GM10248 (cell line): ENCODE measurements at places on chromosomes 5 and 9.

GRCh38 chr9:85469041-85469440 lies 272.7 kb downstream of the AGTPBP1 start:
- no peak for DNase-seq

GRCh38 chr5:66246608-66247007 lies 102.5 kb downstream of the SREK1 start:
- no peak for DNase-seq

- DNase-seq: no peak
Observed at GRCh38 chr5:14174230-14174636, 31.1 kb downstream of the TRIO start.

- DNase-seq: no peak
Observed at GRCh38 chr5:63794979-63795378, 167.3 kb downstream of the HTR1A start.

GRCh38 chr5:10563110-10563944 lies 543 bp upstream of the ANKRD33B start:
- DNase-seq: peak; percentile 77

- DNase-seq: no peak
Observed at GRCh38 chr5:175745210-175745609, 87.3 kb downstream of the HRH2 start.

- no peak for DNase-seq
Observed at GRCh38 chr9:129665814-129666520, 520 bp downstream of the PRRX2 start.

- DNase-seq: no peak
Observed at GRCh38 chr5:91028499-91028956, 354.6 kb downstream of the ARRDC3 start.

DNA sequence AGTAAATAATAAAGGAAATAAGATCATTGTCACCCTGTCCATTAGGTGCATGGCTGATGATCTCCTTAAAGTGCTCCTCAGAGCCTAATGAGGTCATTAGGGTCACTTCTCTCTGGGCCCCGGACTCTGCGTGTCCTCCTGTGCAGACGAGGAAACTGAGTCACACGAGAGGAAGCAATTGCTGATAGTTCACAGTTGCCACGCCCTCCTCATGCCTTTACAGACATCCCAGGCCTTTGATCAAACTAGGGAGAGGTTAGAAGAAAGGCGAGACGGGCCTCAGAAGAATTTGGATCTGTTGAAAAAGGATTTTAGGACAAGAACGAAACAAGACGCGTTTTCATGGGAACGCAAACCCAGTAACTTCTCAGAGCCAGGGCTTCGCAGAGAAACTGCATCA lies 32.0 kb upstream of the MSX2 start:
- no peak for DNase-seq

DNA sequence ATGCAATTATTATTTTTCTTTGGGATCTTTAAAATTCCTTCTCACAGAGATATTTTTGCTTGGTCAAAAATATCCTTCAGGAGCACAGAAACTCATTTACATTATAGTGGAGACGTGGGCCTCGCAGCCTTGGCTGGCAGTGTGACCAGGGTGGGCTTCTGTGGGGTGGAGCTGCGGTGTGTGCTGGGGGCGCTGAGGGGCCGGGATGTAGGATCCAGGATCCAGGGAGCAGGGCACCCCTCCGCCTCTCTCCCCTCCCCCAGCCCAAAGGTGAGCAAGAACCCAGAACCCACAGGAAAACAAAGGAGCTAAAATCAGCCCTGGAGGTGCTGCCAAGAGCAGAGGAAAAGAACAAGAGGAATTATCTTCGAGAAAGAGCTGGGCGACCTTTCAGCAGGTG lies 79.1 kb upstream of the OLFM1 start:
- no peak for DNase-seq

GRCh38 chr9:33167972-33168461 lies 881 bp upstream of the B4GALT1 start:
- no peak for DNase-seq

- DNase-seq: no peak
Observed at GRCh38 chr5:11171236-11171635, 410.2 kb upstream of the DAP start.

GRCh38 chr9:128244837-128245231 lies 31.0 kb downstream of the GOLGA2 start:
- DNase-seq: no peak

DNA sequence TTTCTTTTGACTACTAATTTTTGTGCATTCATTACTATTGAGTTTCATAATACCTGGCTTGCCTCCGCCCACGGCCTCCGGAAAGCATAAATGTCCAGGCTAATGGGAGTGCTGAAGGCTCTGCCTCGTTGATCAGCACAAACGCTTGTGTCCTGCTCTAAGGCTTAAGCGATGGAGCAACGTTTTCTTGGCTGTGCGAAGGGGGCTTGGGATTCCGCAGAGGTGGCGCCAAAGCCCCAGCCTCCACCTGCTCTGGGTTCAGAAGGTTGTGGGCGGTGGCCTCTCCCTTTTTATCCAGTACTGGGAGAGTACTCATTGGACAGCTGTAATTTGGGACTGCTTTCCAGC lies 19.7 kb downstream of the ANXA2R start:
- DNase-seq: no peak

DNA sequence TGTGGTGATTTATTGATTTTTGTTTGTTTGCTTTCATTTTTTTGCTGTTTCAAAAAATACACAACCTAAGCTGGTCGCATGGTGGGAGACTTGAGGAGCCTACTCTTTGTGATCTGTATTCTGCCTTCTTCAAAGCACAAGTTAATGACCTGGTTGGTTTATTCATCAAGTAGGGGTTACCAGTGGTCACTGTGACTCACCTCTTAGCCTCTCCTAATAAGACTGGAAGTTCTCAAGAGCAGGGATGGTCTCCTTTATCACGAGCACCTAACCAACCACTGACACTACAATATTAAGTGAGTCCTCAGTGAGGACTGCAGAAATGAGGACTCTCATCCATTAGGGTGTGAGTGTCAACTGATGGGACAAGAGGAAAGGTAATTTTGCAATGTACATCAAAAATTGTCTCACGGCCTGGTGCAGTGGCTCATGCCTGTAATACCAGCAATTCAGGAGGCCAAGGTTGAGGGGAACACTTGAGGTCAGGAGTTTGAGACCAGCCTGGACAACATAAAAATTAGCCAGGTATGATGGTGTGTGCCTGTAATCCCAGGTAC lies 13.6 kb upstream of the MTMR12 start:
- no peak for DNase-seq

DNA sequence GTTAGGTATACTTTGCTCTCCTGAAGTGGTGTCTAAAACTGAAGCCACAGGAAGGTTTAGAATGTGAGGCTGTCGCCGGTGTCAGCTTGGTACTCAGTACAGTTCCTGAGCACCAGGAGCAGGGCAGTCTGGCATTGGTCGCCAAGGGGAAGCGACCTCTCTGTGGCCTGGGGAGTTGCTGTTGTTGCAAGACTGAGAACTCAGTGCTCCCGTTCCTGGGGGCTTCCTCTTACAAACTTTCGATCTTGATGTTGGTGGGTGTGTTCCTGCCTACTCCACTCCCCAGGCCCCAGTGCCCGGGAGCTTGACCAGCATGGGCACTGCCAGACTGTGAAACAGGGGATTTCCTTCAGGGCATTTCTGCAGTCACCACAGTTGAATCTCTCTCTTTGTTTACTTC lies 52.4 kb upstream of the PPARGC1B start:
- DNase-seq: no peak

DNA sequence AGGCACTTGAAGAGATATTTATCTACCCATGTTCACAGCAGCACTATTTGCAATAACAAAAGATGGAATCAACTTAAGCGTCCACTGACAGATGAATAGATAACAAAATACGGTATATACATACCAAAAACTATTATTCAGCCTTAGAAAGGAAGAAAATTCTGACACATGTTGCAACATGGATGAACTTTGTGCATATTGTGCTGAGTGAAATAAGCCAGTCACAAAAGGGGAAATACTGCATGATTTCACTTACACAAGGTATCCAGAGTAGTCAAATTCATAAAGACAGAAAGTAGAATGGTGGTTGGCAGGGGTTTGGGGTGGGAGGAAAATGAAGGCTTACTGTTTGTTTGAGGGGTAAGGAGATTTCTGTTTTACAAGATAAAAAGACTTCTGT lies 66.0 kb downstream of the FBN2 start:
- no peak for DNase-seq

- no peak for DNase-seq
Observed at GRCh38 chr5:4700069-4700468, 440.1 kb upstream of the ADAMTS16 start.

DNA sequence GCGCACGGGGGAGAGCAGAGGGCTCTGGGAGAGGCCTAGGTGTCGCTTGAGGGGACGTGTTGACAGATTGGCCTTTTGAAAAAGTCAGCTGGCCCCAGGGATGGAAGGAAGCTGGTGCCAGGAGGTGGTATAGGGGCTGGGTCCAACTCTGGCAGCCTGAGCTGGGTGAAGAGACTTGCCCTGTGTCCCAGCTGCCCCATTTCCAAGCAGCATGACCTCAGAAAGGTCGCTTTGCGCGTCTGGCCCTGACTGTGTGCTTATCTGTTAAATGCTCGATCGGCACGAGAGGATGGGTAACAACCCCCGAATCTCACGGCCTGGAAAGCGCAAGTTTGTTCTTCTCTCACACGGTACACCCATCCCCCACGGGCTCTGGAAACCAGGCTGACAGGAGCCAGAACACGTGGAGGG lies 31.2 kb upstream of the LAMC3 start:
- no peak for DNase-seq

GRCh38 chr5:149387982-149388381 lies 8.9 kb upstream of the IL17B start:
- no peak for DNase-seq

DNA sequence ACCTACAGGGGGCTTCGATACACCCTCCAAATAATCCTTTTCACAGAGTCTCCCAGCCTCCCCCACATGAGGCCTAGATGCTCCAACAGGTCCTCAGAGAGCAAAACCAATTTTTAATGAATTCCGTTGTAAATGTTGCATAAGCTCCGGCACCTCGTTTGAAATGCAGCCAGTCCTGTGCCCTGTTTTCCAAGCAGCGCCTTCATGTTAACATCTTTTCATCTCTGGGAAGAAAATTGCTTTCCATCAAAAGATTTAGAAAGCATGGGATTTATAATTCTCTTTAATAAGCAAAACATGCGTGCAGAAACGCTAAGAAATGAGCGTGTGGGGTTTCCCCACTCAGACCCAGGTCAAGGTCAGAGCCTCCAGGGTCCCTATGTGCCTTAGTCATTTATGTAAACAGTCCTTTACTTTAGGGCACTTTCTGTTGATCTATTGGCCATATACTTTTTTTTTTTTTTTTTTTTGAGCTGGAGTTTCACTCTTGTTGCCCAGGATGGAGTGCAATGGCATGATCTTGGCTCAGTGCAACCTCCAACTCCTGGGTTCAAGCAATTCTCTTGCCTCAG lies 177.5 kb upstream of the S1PR3 start:
- DNase-seq: no peak

DNA sequence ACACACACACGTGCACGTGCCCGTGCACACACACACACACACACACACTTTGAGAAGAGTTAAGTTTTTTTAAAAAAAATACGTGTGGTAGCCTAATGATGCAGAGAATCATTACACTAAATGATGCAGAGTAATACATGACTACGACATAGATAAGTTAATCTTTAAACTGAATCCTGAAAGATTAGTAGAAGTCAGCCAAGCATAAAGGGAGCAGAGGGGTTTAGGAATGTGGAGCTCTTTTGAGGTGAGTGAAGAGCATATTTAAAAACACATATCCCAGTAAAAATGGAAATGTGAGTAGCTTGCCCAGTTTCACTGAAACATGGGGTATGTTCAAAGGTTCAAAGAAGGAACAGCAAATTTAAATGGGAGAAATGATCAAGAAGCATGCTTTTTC lies 61.3 kb upstream of the TYRP1 start:
- DNase-seq: no peak

GRCh38 chr5:116242343-116242742 lies 157.5 kb downstream of the COMMD10 start:
- DNase-seq: no peak

GRCh38 chr5:109691996-109692395 lies 2.3 kb downstream of the MAN2A1 start:
- DNase-seq: no peak

GRCh38 chr5:38208782-38209378 lies 49.5 kb upstream of the EGFLAM start:
- no peak for DNase-seq

GRCh38 chr9:82333671-82334070 lies 345.1 kb downstream of the SPATA31D1 start:
- no peak for DNase-seq

GRCh38 chr5:137506296-137506695 lies 7.2 kb upstream of the SPOCK1 start:
- no peak for DNase-seq

DNA sequence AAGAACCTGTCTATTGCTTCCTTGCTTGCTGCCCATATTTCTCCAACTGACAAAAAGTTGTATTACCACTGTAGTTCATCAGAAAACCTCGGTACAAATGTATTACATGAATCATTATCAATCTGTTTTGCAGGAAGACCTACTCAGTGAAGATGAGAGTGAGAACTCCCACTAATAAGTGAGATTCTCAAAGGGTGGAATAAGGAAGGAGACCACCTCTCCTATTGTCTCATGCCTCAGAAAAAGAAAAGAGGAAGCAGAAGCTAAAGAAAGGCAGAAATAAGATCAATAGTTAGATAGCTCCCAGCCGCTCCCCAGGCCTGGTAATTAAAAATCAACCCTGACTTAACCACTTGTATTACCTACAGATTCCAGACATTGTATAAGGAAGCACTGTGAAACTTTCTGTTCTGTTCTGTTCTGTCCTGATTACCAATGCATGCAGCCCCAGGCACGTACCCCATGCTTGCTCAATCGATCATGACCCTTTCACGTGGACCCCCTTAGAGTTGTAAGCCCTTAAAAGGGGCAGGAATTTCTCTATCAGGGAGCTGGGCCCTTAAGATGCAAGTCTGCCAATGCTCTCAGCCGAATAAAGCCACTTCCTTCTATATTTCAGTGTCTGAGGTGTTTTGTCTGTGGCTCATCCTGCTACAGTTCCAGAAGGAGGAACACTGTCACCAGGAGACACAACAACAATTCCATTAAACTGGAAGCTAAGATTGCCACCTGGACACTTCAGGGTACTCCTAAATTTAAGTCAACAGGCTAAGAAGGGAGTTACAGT lies 152.5 kb upstream of the COX7C start:
- no peak for DNase-seq

DNA sequence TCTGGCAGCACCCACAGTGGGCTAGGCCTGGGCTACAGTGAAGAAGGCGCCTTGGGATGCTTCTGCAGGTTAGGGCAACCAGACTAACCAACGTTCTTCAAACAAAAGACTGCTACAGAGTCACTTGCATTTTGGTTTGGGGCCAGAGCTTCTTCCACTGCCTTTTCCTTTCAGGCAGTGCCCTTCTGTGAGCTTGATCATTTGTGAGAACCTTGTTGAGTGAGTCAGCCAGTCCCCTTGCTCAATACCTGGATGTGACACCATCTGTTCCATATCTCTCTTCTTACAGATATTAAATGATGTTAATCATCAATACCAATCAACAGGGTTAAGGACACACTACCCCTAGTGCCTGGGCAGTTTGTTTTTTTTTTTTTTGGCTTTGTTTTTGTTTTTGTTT lies 46.5 kb upstream of the VDAC1 start:
- no peak for DNase-seq

- DNase-seq: no peak
Observed at GRCh38 chr5:65808818-65809217, 86.8 kb downstream of the NLN start.

GRCh38 chr9:135879237-135879601 lies 28.1 kb downstream of the CAMSAP1 start:
- DNase-seq: no peak
